H9 (cell line): ENCODE measurements at places on chromosomes 7 and 10.

GRCh38 chr7:134654104-134654775, 7.6 kb downstream of the BPGM start:
- no peak for DNase-seq

DNA sequence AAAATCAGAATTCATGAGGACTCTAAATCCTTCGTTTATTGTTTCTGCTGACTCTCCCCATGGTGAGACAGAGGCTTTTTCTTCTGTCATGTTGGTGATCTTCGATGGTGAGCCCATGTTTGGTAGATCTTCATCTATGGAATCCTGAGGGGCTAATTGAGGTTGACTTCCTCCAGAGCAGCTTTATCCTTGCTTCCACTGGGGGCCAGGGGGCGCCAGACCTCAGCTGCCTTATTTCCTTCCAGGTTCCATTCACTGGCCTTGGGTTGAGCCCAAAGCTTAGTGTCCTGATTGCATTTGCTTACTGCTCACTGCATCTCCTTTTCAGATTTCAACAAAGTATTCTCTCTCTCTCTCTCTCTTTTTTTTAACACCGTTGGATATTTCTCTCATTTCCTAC, 80.7 kb downstream of the GCC1 start:
- DNase-seq = peak; percentile 72

- no peak for DNase-seq
Observed at GRCh38 chr7:33841705-33842129, 63.6 kb upstream of the BMPER start.

- DNase-seq = no peak
Observed at GRCh38 chr7:16587790-16588189, 57.8 kb downstream of the ANKMY2 start.

- no peak for DNase-seq
Observed at GRCh38 chr10:114255227-114255626, 16.2 kb downstream of the VWA2 start.

DNA sequence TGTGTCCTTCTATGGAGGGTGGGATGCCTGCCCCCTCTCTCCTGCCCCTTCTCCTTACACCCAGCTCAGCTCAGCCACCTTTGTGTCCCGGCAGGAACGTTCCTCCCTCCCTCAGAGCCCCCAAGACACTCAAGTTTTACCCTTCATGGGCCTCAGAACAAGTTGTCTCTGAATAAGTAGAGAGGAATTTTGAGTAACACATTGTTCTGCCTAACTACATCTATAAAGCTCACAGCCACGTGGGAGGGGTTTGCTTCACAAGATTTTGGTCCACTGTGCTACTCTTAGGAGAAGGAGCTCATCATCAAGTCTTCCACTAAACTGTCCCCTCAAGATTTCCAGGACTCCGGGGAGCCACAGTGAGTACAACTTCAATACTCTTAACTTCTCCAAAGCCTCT, 51.6 kb upstream of the ZNF32 start:
- no peak for DNase-seq

- peak; percentile 24 for DNase-seq
Observed at GRCh38 chr10:124288928-124289850, 129.5 kb downstream of the OAT start.

DNA sequence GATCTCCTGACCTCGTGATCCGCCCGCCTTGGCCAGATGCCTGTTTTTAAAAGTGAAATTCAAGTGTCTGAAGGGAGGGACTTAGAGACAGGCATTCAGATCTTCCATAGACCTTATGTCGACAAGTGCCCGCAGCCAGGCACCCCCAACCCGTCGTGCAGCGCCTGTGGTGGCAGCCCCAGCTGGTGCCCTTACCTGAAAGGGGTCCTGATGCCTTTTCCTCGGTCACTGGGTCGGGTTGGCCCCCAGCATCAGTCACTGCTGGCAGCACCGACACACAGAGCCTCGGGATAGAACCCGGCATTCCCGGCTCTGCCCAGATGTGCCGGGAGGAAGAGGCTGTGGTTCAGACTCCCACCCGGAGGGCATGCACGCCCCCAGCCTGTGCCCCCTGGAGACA, 23.3 kb downstream of the LRRC27 start:
- no peak for DNase-seq

- DNase-seq = no peak
Observed at GRCh38 chr7:130985361-130985760, 251.4 kb upstream of the KLF14 start.

GRCh38 chr10:70763567-70763966, 21.6 kb downstream of the TBATA start:
- no peak for DNase-seq

- no peak for DNase-seq
Observed at GRCh38 chr10:9301148-9301547, 1246.7 kb downstream of the GATA3 start.

DNA sequence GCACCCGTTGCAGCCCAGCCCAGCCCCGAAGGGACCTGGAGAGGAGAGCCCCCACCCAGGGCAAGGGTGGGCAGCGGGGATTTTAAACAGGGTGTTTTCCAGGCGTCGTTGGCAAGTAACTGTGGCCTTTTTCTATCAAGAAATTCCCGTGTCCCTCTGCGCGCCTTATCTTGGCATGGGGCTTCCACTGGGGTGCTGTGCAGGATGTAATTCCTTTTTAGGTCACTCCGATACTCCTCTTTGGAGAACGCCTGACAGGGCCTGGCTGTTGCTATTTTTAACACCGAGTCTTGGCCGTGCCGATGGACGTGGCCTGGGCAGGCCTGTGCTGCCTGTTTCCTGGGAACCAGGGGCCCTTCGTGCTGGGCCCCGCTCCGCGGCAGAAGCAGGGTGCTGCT, 93.8 kb downstream of the INPP5A start:
- no peak for DNase-seq

DNA sequence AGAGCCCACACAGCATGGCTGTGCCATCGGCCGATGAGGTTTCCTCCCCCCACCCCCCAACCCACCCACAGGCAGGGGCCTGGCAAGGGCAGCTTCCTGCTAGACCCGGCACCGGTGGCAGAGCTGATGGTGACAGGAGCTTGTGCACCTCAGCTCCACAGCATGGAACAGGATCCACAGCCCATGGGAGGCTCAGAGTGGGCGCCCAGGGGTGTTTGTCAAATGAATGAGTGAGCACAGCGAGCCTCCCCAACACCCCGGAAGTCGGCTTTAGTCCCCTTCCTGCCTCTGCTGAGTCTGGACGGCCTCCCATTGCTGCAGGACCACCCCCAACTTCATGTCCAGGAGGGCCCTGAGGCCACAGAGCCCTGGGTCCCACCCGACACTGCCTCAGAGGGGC, 68.9 kb downstream of the PDGFA start:
- no peak for DNase-seq

- no peak for DNase-seq
Observed at GRCh38 chr10:6597478-6597877, 17.4 kb upstream of the PRKCQ start.

GRCh38 chr10:102602272-102603045, 41.8 kb upstream of the TRIM8 start:
- no peak for DNase-seq

GRCh38 chr7:155337946-155338631, 40.4 kb downstream of the INSIG1 start:
- no peak for DNase-seq

GRCh38 chr10:101570428-101571270, 17.4 kb downstream of the POLL start:
- no peak for DNase-seq

DNA sequence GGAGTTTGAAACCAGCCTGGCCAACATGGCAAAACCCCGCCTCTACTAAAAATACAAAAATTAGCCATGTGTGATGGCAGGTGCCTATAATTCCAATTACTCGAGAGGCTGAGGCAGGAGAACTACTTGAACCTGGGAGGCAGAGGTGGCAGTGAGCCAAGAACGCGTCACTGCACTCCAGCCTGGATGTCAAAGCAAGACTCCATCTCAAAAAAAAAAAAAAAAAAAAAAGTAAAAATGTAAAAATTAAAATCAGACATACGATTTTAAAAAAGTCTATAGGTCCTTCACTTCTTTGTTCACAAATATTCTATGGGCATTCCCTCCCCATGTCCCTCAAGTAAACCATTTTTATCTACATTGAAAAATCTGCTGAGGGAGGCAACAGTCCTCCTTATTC, 34.9 kb upstream of the TLL2 start:
- no peak for DNase-seq

GRCh38 chr7:138907850-138908249, 73.3 kb downstream of the KIAA1549 start:
- DNase-seq = no peak
